ENCODE measurements at places on chromosomes 4 and X. TPM values are rescaled to one million over a fixed set of nuclear protein-coding genes. Genes with fewer than 3 reads are reported as not detected.

The HERC3 gene
- 30.9 TPM for total RNA-seq

The CT47B1 gene
- total RNA-seq: not detected

The PLAC8 gene
- 1.9 TPM for total RNA-seq

The AADAT gene
- 5.2 TPM for total RNA-seq

- H3K4me3 ChIP-seq: no peak overlapping the region
- H3K27ac ChIP-seq: no peak overlapping the region
- H3K27me3 ChIP-seq: no peaks in the 10 kb centered on the region
- peaks cover 7% of the 10 kb centered on the region for H3K4me1 ChIP-seq
- H3K36me3 ChIP-seq: no peaks in the 10 kb centered on the region
These were observed 47.9 kb downstream of the ZNF827 start for GRCh38 chr4:145890689-145891088.

- no peaks in the 10 kb centered on the region for H3K27me3 ChIP-seq
- H3K36me3 ChIP-seq: no peaks in the 10 kb centered on the region
- no peak overlapping the region for H3K4me3 ChIP-seq
- no peaks in the 10 kb centered on the region for H3K4me1 ChIP-seq
These were observed 129.2 kb upstream of the MSX1 start for GRCh38 chr4:4730249-4730648.

DNA sequence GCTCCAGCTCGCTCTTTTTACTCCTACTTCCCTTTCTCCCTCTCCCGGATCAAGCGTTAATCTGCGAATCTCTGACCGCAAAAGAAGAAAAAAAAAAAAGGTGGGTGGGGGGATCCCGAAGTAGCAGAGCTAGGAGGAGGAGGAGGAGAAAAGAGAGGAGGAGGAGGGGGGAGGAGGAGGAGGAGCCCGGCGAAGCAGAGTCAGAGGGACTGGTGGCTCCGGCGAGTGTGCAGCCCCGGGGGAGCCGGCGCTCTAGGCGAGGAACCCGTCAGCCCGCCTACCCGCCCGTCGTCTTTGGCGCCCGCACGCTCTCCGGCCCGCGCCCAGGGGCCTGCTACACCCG, at the start of gene NHSL2:
NHSL2 (plus strand) TSS at position 203 of the 343 bp plus-strand sequence.
- H3K36me3 ChIP-seq: no peaks in the 10 kb centered on the region
- H3K4me1 ChIP-seq: no peaks in the 10 kb centered on the region
- DNase-seq: no peak
- H3K27me3 ChIP-seq: no peaks in the 10 kb centered on the region
- H3K4me3 ChIP-seq: peak within 1 kb of the TSS; percentile 26
- H3K27ac ChIP-seq: no peak within 1 kb of the TSS

DNA sequence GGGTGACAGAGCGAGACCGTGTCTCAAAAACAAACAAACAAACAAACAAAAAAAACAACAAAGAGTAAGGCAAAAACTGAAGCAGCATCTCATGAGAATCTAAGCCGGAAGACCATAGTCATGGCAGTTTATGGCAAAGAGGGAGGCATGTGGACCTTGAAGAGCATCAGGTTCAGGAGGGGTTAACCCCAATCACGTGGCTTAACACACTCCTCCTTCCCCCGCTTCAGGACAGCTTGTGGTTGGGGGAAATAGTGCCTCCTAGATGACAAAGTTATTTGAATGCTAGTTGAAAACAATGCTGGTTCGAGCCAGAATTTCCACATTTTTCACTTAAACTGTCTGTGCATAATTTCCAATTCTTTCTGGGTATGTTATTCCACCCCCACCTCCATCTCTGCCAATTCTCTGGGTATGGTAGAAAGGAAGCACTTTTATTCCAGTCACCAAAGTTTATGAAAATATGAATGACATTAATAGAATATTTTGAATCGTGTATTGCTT, 11.7 kb upstream of the MAP7D3 start:
- no peak overlapping the region for H3K4me3 ChIP-seq
- peaks cover 7% of the 10 kb centered on the region for H3K4me1 ChIP-seq

GRCh38 chr4:29966386-29966785, 753.8 kb upstream of the PCDH7 start:
- DNase-seq: no peak
- no peaks in the 10 kb centered on the region for H3K36me3 ChIP-seq
- no peaks in the 10 kb centered on the region for H3K27me3 ChIP-seq
- H3K4me3 ChIP-seq: no peak overlapping the region
- H3K27ac ChIP-seq: no peak overlapping the region

- H3K4me3 ChIP-seq: no peak overlapping the region
- no peaks in the 10 kb centered on the region for H3K27me3 ChIP-seq
- H3K36me3 ChIP-seq: no peaks in the 10 kb centered on the region
- no peaks in the 10 kb centered on the region for H3K4me1 ChIP-seq
These were observed 131.7 kb downstream of the EPHA5 start for GRCh38 chr4:65538571-65538970.

DNA sequence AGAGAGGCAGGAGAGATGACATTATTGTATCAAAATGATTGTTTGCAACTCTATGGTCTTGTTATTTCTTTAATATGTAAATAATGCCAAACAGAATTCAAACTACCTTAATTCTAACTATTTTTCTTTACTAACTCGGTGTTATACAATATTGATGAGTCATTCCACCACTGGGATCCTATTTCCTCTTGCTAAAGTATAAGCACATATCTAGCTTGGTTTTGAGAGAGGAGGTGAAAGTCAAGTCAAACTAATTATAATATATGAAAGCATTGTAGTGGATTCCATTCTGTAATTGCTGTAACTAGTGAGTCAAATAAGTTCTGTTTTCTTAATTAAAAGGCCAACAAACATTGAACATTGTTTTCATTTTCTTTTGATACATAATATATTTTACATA, 837.6 kb downstream of the PDHA2 start:
- DNase-seq: no peak
- H3K27me3 ChIP-seq: no peaks in the 10 kb centered on the region
- H3K4me1 ChIP-seq: no peaks in the 10 kb centered on the region
- no peak overlapping the region for H3K4me3 ChIP-seq

Measured in ovary (tissue), 10 donors.